ENCODE measurements at places on chromosomes 5 and 9. TPM values are rescaled to one million over a fixed set of nuclear protein-coding genes. Genes with fewer than 3 reads are reported as not detected.

The SGCD gene
- total RNA-seq: 0.11 TPM

The DRD1 gene
- total RNA-seq: not detected

The NR5A1 gene
- total RNA-seq: 0.37 TPM

The OR1Q1 gene
- total RNA-seq: not detected

DNA sequence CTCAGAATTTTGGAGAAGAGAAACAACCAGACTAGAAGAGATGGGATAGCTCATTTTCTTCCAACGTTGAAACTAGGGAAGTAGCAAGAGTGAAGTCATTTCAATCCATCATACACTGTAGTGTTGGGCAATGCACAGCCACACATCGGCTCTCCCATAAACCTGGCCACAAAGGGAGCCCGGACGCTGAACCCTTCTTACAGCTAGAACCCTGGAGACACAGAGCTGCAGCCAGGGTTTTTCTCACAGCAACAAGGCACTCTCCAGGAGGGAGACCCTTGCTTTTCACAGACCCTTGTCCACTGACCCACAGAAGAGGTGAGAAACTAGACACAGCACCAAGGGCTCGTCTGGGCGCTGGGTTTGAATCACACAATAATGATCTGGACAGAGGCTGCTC, 101.4 kb upstream of the FSTL4 start:
- no peaks in the 10 kb centered on the region for H3K27me3 ChIP-seq
- no peak overlapping the region for H3K4me3 ChIP-seq
- H3K36me3 ChIP-seq: no peaks in the 10 kb centered on the region
- no peaks in the 10 kb centered on the region for H3K4me1 ChIP-seq
- H3K27ac ChIP-seq: no peak overlapping the region

DNA sequence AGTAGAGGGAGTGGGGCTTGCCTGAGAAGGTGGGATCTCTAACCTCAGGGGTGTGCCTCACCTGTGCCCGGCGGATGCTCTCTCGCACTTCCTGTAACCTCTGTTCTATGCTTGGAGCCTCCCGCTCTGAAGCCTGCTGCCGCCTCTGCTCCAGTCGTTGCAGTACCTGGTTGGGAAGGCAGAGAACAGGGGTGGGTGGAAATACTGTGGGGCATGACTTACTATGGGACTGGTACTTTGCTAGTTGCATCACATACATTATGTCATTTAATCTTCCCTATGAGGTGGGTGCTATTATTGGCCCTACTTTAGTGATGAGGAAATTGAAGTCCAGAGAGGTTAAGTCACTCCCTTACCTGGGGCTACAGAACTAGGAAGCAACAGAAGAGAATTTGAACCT, 5.2 kb downstream of the FCHSD1 start:
- peaks cover 21% of the 10 kb centered on the region for H3K36me3 ChIP-seq
- H3K4me1 ChIP-seq: no peaks in the 10 kb centered on the region
- no peak overlapping the region for H3K4me3 ChIP-seq
- no peak overlapping the region for H3K27ac ChIP-seq
- DNase-seq: no peak

GRCh38 chr5:74136276-74136825, 504.2 kb downstream of the ENC1 start:
- no peaks in the 10 kb centered on the region for H3K36me3 ChIP-seq
- no peaks in the 10 kb centered on the region for H3K27me3 ChIP-seq
- no peak overlapping the region for H3K4me3 ChIP-seq
- no peak overlapping the region for H3K27ac ChIP-seq
- H3K4me1 ChIP-seq: peaks cover 2% of the 10 kb centered on the region

DNA sequence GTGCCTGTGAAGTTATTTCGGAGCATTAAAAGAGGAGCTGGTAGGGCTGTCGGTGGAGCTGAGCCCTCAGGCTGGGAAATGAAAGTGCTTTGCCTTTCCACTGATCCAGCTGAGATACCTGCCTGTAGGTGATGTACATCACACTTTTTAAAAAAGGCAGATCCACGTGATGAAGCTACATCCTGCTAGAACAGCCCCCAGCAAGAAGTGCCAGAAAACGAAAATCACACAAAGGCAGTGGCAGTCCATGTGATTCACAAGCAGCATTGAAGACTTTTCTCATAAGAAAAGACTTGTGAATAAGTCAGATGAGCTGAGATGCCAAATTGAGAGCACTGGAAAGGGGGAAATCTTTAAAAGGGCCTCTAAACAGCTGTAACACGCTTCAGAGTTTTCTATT, 765.1 kb downstream of the PTPRD start:
- DNase-seq: no peak
- no peaks in the 10 kb centered on the region for H3K27me3 ChIP-seq
- no peak overlapping the region for H3K4me3 ChIP-seq
- H3K36me3 ChIP-seq: no peaks in the 10 kb centered on the region

GRCh38 chr9:32968101-32969011, 33.1 kb downstream of the APTX start:
- H3K4me3 ChIP-seq: no peak overlapping the region
- no peak overlapping the region for H3K27ac ChIP-seq

- no peak for DNase-seq
- peaks cover 2% of the 10 kb centered on the region for H3K4me1 ChIP-seq
Measured at GRCh38 chr9:6901180-6901579, 143.4 kb downstream of the KDM4C start.

DNA sequence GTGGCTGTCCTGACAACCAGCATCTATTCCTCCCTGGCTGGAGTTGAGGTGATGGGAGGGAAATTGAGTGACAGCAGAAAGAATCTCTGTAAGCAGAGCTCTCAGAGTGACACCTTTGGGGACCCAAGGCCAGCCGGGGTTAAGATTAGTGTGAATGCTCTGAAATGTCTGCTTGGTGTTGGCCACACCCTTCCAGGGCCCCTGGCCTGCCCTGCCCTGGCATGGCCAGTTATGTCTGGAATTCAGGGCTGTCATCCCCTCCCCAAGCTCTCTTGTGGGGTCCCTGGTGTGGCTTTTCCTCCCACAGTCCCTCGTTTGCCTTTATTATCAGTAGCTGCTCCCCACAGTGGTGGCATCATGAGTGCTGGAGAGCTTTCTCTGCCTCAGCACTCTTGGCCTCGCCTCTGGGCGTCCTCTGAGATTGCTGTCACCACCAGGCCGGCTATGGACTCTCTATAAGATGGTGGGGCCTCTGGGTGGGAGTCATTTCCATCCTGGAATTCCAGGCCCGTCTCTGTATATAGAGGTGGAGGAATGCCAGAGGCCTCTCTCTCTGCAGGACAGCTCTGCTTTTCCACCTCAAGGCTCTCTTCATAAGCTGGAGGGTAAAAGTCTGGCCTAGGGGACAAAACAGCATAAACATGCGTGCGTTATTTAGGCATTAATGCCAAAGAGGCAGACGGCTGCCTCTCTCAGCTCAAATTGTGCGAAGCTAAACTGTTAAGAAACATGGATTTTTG, 3.6 kb downstream of the TMEM252 start:
- H3K4me1 ChIP-seq: no peaks in the 10 kb centered on the region
- no peaks in the 10 kb centered on the region for H3K36me3 ChIP-seq
- no peak overlapping the region for H3K27ac ChIP-seq
- H3K4me3 ChIP-seq: no peak overlapping the region
- H3K27me3 ChIP-seq: peaks cover 2% of the 10 kb centered on the region

- H3K4me1 ChIP-seq: no peaks in the 10 kb centered on the region
- no peaks in the 10 kb centered on the region for H3K36me3 ChIP-seq
- no peak overlapping the region for H3K27ac ChIP-seq
- no peak for DNase-seq
Measured at GRCh38 chr5:95647886-95648860, 1.6 kb downstream of the RFESD start.

DNA sequence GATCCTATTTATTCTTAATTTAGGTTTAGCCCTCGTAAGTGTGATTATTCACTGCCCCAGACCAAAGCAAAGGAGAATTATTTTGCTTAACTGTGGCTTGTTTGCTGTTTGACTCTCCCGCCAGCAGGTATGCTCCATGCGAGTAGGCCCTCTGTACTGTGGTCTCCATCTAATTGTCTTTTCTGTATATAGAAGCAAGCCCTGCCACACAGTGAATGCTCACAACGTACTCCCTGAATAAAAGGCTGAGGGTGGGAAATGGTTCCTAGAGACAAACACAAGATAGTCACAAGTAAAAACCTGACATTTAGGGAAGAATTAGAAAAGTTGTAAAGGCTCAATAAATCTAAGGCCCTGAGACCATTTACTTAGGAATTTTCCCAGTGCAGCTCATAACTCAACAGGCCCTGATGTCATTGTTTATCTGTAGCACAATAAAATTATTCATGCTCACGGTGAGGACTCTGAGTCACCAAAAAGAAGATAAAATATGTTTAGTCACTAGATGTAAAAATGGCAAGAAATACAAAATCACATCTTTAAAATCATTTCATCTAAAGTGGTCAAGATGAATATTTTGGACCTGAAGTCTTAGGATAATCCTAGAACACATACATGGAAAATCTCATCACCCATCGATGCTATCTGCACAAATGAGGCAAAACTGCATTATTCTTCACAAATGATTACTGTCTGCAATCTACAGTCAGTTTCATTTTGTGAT, 473.2 kb downstream of the ENC1 start:
- H3K4me3 ChIP-seq: no peak overlapping the region
- H3K4me1 ChIP-seq: no peaks in the 10 kb centered on the region
- H3K27me3 ChIP-seq: no peaks in the 10 kb centered on the region
- no peak for DNase-seq
- H3K27ac ChIP-seq: no peak overlapping the region
- H3K36me3 ChIP-seq: no peaks in the 10 kb centered on the region

All from H9 (cell line).